CD4-positive, alpha-beta T cell treated with Interleukin-17A for 1 hour (primary cell): ENCODE measurements at places on chromosomes 1 and 21.

DNA sequence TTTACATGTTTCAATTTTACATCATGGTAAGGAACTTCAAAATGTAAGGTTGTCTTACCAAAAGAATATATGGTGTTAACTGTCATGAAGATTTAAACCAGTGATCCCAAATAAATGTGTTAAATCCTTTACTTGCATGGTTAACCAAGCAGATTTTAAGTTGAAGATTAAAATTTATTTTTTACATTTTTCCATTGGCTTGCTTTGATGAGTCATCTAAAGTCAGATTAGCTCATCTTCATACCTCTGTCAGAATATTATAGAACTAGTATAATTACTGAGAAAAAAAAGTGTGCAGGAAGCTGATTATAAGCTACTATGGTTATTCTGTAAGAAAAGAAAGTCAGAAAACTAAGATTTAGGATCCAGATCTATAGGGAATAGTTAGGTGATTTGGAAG is 95.3 kb upstream of the DPH5 start:
- DNase-seq, result no peak

DNA sequence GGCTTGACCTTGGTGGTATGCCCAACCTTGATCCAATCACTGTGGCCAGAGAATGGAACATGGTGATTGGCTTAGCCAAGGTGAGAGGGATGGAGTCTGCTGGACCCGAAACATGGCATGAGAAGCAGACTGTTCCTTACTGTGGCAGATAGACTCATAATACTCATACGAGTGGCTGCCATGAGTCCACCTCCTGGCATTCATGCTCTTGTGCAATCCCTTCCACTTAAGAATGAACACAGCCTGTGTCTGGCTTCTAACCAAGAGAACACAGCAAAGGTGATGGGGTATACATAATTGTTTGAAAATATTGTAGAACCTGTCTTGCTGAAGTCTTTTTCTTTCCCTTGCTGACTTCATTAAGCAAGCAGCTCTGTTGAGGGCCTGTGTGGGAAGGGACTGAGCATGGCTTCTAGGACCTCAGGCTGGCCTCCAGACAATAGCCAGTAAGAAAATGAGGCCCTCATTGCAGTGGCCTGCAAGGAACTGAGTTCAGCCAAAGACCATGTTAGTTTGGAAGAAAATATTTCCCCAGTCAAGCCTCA is 85.9 kb downstream of the ZNF281 start:
- no peak for DNase-seq

DNA sequence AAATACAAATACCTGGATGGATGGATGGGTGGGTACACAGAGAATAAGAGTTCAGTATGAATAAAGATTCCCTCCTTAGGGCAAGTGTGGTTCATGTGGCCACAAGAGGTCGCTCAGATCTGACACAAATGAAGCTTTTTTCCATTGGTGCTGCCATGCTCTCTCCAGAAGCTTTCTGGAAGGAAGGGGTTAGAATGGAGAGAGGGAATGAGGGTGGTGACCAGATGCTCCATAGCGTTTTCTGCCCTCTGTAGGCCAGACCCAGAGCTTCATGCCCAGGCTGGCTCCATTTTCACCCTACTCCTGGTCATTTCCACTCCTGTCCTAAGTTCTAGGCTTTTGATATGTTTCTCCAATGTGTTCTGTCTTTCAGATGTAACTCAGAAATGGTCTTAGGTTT is 3.3 kb upstream of the FCRL6 start:
- peak; percentile 68 for DNase-seq

DNA sequence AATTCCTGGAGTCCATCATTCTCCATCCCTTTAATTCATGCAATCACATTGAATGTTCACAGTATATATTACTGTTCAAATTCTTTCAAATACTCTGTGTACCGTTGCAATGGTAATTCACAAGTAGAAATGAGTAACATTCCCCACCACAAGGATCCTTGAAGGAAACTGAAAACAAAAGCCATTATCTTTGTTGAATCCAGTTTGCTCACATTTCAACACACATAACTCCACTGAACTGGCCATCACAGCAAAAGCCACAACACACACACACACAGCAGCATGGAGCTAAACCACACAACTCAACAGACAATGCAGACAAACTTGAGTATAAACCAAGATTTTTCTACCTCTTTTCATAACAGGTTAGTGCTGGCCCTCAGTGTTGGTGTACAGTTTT is 188.3 kb upstream of the GREM2 start:
- DNase-seq, result no peak

DNA sequence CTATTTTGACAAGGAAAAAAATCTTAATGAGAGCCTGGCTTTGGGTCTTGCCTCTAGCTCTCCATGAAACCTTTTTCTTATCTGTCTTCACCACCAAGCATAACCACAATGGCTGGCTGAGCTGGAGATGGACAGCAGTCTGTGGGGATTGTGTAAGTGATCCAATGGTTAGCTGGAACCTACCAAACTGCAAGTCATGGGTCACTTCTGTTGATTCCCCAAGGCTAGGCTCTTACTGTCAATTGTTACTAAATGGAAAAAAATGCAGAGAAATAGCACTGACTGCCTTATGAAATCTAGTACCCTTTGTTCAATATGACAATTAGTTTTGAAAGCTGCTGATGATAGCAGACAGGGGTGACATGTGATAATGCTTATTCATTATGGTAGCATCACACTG is 359.0 kb downstream of the ST6GALNAC3 start:
- no peak for DNase-seq

DNA sequence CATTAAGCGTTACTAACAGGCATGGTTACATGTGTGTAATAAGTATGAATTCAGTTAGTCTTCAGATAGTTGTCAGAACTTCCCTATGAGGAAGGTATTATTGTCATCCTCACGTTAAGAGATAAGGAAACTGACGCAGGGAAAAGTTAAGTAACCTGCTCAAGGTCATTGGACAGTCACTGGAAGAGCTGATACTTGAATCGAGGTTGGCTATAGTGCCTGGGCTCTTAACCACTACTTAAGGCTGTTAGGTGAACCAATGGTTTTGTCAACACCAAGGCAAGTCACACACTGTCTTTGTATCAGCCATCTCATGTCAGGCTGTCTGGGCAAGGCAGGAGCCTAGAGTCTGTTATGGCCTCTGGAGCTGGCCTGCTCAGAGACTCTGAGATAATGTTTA is 16.2 kb downstream of the MFSD2A start:
- no peak for DNase-seq

GRCh38 chr21:37032877-37033471 is 26.5 kb downstream of the RIPPLY3 start:
- DNase-seq, result no peak

GRCh38 chr1:230696722-230697437 is 17.0 kb downstream of the AGT start:
- DNase-seq, result no peak

DNA sequence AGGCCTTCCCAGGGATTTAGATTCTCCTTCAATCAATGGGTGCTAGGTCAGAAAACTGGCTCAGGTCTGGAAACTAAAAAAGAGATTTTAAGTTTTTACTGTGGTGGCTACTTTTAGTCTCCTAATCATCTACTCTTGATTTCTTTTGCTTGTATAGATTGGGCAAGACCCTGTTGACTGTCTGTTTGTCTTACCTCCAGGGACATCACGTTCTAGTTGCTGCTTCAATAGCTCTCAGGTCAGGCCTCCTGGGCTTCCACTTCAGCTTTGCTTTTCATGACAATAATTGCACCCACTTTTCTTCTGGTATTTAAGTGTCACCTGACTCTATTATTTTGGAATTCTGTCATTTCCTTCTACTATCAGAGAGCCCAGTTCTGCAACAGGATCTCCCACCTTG is 28.5 kb upstream of the CREG1 start:
- DNase-seq, result no peak

DNA sequence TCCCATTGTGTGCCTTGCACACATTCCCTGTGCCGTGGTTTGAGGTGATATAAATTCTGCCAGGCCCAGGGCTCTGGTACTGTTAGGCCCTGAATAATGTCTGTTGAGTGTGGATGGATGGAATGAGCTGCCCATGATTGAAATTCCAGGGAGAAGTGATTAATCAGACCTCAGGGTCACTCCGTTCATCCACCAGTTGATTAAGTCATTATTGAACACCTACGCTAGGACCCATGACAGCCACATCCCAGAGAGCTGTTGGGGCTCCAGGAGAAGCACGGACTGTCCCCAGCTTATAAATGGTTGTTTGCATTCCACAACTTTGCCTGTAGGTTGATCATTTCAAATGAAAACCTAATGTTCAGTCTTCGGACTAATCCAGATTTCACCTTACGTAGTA is 98.4 kb downstream of the CNIH3 start:
- DNase-seq, result no peak

DNA sequence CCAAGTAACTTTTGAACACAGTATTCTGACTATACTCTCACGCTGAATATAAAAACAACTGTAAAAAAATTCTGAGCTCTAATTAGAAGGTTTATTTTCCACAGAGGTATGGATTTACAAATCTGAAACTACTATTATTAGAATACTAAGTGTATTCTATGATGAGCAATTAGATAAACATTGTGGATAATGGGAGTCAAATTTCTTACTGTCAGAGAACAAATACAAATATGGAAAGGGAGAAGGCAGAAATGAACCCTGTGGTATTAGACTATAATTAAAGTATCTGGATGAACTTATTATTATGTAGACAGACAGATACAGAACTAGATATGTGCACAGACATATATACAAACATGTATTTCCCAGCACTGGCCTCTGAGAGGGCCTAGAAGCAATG is 22.6 kb downstream of the ALDH9A1 start:
- no peak for DNase-seq

GRCh38 chr21:33030633-33031032 is 4.9 kb downstream of the OLIG2 start:
- no peak for DNase-seq

DNA sequence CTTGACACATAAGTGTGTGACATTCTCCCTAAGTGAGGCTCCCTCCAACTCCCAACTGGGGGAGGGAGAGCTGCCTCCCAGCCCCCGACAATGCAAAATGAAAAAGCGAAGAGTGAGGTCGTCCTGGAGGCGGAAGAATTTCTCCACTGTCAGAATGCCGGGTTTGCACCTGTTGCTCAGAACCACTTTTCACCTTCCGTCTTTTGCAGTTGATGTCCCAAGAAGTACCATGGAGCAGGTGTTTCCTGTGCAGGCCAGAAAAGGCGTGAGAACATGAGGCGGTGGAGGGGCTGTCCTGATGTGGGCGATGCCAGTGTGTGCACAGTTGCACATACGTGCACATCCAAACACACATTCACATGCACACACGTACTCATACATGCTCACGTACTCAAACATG is 158.6 kb upstream of the AJAP1 start:
- DNase-seq, result no peak

DNA sequence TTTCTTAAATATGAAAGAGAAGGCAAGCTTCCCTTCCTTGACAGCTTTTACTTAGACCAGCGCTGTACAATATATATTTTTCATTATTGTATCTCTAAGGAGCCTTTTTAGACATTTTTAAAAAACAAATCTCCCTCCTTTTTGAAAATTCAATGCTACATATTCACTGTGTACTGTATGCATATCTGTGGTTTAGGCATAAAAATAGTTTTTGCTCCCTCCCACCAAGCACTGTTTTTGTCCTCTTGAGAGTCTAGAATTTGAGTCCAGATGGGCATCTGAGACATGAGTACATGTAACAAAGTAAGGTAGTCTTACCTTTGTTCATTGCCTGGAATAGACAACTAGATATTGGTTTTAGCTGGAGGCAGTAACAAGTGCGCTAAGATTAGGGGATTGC is 488.5 kb upstream of the RUNX1 start:
- DNase-seq, result no peak

- DNase-seq, result no peak
These were observed 27.4 kb downstream of the ELF3 start for GRCh38 chr1:202037706-202038296.

DNA sequence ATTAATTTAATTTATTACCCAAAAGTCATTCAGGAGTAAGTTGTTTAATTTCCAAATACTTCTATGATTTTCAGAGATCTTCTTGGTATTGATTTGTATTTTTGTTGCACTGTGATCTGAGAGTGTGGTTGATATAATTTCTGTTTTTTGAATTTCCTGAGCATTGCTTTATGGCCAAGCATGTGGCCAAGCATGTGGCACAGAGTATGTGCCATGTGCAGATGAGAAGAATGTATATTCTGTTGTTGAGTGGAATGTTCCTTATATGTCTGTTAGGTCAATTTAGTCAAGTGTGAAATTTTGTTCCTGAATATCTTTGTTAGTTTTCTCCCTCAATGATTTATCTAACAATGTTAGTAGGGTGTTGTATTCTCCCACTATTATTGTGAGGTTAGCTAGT is 25.3 kb upstream of the IFI16 start:
- no peak for DNase-seq
